ENCODE measurements at places on chromosomes 7 and 10.

DNA sequence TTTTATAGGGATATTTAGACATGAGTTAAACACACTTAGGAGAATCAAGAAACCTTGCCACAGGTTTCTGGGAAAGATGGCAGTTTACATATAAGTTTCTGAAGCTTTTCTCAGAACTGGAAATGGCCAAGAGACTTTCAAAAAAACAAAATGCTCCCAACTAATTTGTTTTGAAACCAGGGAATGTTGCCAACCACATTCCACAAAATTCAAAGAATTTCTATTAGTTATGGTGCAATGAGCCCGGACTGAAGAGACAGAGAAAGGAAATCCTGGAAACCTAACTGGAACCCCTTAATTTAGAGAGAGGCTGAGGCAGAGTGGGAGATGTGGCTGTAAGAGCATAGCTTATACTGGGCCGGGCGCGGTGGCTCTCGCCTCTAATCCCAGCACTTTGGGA lies 128.5 kb downstream of the PTEN start:
- DNase-seq: no peak

- peak; percentile 82 for DNase-seq
Observed at GRCh38 chr10:88800152-88801125, 2.1 kb upstream of the LIPM start.

GRCh38 chr10:12349629-12350166 lies 351 bp downstream of the CAMK1D start:
- peak; percentile 40 for DNase-seq

- no peak for DNase-seq
Observed at GRCh38 chr10:48568131-48568530, 36.7 kb downstream of the ARHGAP22 start.

DNA sequence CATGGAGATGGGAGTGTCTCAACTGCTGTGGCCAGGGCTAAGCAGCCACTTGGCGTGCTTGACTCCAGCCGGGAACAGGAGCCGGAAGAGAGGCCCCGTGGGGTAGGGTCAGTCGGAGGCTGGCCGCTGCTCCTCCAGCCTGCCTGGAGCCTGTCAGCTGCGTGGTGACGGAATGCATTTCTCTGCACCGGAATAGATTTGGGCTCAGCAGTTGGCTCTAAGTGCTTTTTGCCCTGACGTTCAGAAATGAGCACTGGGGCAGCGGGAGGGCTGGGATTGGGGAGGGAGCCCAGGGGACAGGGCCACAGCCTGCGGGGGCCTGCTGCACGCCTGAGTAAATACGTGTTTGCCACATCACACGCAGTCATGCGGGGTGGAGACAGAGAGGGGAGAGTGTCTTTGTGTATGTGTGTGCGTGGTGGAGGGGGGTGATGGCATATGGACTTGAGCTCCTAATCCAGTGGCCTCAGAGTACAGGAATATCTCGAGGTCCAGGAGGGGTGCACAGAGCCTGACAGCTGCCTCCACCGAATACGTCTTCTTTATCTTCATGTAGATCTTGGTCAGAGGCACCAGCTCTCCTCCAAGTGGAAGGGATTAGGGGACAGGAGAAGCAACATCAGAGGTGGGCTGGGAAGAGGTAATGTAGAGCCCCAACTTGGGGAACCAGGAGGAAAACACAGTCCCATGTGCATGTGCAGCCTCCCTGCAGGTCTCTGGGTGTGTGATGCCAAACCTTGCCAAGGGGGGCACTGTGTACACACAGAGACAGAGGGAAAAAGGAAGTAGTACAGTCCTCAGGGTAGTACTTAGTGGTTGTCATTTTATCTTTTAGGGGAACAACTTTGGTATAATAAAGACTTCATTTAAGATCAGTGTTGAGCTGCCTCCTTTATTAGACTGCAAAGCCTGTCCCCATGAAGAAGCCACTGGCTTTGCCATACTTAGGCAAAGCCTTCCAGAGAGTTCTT lies 151.4 kb downstream of the CDH23 start:
- no peak for DNase-seq

DNA sequence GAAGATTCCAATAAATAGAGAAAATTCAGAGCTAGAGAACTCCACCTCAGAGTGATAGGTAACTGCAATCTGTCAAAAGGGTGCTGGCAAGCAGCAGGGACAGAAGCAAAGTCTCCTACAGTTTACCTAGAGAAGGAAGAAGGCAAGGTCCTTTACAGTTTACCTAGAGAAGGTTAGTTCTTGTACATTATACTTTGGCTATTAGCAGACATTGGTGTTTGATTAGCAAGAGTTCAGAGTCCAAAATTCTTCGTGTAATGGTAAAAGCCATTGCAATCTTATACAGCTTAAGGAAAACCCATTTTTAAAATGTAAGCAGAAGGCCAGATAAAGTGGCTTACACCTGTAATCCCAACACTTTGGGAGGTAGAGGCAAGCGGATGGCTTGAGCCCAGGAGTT lies 45.9 kb downstream of the SLC25A13 start:
- DNase-seq: no peak

DNA sequence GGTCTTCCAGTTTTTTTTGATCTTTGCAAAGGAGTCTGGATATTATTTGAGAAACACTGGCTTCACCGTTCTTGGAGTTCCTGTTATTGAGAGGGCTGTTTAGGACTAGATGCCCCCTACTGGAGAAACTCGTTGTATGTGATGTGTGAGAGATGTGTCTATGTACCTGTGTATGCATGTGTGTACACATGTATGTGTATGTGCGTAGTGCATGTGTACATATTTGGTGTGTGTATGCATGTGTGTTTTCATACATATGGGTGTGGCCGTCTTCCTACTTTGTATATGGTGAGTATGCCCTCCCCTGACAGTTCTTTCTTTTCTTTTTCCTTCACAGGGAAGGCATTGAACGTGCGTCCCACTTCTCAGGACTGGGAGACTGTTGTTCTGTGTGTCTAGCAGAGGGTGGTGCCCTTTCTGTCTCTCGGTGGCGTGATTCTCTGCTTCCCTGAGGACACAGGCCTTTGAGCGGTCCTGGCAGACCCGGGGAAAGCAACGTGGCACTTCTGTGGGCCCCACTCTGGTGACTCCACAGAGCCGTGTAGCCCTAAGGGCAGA lies 3.0 kb upstream of the CALHM3 start:
- peak; percentile 53 for DNase-seq

DNA sequence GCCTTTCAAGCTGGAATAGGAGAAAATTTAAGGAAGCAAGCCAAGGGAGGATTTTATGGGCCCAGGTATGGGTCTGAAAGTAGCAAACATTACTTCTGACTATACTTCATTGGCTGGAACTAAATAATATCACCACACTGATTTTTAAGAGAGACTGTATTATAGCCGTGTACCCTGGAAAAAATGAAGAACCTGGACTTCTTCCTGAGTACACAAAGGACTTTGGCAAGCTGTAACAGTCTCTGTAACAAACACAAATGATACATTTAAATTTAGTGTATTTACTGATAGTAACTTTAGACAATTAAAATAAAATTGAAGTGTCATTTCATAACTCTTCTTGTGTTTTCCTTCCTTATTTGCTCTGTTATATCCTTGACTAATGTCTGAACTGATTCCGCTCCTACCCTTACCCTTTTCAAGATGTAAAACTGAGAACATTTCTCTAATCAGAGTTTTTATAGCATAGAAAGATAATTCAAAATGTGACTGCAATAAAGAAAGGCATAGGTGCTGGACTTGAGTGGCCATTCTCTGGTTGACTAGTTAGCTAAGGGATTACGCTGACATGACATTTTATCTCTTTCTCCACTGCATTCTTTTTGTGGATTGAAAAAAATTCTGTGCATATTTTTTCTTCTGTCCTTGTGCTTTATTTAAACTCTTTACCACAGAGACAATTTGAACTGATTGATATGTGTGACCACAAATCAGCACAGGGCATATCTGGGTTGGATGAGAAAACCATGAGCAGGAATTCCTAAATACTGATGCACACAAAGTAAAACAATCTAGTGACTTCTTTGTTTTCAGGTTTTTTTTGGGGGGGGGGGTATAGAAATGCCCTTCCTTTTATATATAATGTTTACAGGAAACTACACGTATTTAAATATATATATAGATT lies 349.7 kb downstream of the MDFIC start:
- no peak for DNase-seq

DNA sequence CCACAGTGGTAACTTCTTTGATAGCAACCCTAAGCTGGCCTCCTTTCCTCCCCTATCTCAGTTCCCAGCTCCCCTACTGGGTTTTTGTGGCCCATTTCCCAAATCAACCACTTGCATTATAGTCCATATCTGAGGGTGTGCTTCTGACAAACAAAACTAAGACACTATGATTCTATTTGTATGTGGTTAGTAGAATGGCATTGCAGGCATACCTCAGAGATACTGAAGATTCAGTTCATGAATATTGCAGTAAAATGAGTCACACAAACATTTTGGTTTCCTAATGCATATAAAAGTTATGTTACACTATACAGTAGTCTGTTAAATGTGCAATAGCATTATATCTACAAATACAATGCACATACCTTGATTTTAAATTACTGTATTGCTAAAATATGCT lies 15.4 kb upstream of the TMEM243 start:
- no peak for DNase-seq

DNA sequence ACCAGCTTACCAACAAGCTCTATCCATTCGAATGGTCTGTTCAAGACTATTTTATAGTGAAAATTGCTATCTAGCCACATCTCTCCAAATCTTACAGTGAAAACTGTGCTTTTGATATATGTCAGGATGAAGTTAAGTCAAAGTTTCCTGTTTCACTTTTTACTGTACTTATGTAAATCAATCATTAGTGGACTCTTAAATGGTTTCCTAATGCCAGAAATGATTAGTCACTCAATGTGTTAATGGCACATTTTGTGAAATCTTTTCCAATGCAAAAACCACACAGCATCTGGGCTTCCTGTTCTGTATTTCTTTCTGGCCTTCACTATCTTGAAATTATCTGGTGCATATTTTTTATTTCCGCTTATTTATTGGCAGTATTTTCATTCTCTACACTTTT lies 87.3 kb upstream of the STEAP1B start:
- no peak for DNase-seq

- DNase-seq: no peak
Observed at GRCh38 chr10:58712141-58712540, 199.5 kb downstream of the BICC1 start.

DNA sequence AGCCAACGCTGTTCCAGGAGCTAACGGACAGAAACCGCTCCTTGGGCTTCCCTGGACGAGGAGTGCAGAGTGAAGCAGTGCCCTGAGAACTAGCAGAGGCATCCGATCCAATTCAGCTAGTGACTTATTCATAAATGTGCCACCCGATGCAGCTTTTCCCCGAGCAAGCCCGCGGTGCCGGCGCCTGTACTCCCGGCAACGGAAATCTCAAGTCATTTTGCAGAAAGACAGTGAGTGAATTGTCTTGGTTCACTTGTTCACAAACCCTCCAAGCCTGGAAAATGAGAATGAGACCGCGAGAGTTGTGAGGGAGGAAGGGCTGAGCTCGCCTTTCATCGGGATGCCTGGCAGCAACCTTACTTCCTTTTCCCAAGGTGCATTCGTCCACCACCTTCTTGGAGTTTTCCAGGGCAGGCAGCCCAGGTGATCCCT lies 87.5 kb downstream of the COBL start:
- DNase-seq: no peak

GRCh38 chr7:133477791-133478190 lies 224.9 kb downstream of the EXOC4 start:
- DNase-seq: no peak

GRCh38 chr7:134458341-134458805 lies 527 bp downstream of the AKR1B1 start:
- DNase-seq: peak; percentile 68

GRCh38 chr10:121935702-121936101 lies 7.9 kb upstream of the ATE1 start:
- no peak for DNase-seq

DNA sequence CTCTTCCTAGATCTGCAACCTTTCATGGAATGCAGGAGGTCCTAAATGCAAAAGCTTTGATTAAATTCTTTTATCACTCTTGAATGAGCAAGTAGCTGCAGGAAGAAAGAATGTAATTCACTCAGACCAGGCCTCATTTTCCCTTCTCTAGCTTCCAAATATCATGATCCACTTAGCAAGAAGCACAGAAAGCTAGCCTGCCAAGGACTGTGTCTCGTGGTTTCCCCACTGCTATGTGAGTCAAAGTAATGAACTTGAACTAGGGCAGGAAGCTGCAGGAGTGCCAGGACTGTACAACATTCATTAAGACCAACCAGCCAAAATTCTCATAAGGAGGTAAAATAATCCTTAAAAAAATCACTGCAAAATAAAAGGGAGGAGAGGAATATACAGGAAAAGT lies 379.2 kb downstream of the CALN1 start:
- no peak for DNase-seq

- DNase-seq: no peak
Observed at GRCh38 chr7:73707045-73707631, 12.3 kb downstream of the STX1A start.

DNA sequence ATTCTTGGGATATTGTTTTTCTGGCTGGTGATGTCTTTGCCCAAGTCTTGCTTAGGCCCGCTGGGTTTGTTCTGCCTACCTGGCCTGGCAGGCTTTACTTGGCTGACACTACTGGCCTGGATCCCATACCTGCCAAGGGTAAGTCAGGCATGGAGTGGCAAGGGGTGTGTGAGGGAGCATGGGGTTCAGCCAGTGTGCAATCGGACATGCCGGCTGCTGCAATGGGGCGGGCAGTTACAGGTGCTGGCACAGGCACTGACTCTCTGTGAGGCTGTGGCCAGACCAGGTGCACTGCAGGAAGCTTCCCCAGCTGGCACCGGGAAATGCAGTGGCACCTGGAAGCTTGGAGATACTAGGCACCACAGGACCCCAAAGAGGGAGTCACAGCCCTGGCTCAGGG lies 168.4 kb downstream of the PON1 start:
- no peak for DNase-seq

DNA sequence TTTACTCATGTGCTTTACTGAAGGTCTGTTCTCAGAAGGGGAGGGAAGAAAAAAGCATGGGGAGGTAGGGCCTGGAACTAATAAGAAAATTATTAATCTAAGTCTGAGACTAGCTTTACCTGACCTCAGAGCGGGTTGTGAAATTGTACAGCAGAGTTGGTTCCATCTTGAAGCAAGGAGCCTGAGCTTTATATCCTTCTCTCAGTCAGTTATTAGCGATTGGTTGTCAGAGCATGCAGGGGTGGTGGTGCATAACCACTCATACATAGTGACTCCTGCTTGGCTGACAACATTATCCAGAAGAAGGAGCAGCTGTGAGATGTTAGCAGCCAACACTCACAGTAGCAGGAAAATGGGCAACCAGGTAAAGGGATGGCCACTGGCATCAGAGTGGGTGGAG lies 976.3 kb upstream of the LRRTM3 start:
- no peak for DNase-seq

Measured in erythroblast (primary cell).